ENCODE measurements at places on chromosomes 5 and 9. TPM values are rescaled to one million over a fixed set of nuclear protein-coding genes. Genes with fewer than 3 reads are reported as not detected.

Gene ASPN
- not detected for total RNA-seq

Gene CARTPT
- total RNA-seq, result not detected

Gene CLIC3
- total RNA-seq, result not detected

DNA sequence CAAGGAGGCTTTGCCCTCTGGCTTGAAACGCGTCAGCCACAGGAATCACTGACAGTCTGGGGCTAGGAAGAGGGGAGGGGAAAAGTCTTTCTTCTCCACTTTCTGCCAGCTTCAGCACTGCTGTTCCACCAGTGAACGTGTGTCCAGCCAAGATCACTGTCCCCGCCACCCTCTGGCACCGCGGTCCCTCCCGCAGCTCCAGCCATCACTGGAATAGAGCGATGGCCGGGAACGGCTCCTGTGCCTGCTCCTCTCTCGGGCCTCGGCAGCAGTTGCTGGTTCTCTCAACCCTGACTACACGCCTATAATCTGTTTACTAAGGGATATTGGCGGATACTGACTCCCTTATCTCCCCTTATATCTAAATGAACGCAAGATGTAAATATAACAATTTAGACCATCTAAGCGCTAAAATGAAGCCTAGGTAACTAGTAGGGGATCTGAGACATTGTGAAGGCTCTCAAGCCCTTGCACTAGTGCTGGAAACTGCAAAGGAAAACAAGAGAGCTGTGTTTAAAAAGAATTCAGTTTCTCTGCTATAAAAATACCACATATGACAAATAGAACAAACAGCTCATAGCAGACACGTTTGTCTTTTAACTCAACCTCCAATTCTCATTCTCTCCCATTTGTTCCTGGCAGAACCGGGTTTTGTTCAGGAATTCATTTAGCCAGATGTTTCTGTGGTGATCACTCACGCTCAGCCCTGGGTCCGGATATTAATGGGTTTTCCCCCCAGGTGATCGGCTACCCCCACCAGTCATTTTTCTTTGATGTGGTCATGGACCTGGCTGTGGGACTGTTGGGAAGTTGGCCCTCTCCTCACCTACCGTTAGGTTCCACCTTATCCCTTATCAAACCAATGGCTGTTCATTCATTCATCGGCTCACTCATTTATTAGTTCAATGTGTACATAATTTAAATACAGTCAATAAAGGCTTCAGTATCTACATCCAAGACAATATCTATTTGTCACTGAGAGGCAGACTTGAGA is 149.8 kb downstream of the MED10 start:
- H3K27ac ChIP-seq, result no peak overlapping the region
- no peaks in the 10 kb centered on the region for H3K4me1 ChIP-seq
- no peak overlapping the region for H3K4me3 ChIP-seq
- no peaks in the 10 kb centered on the region for H3K36me3 ChIP-seq

GRCh38 chr5:158874792-158875191 is 224.9 kb downstream of the EBF1 start:
- H3K27ac ChIP-seq, result peak overlapping the region; percentile 81
- peak overlapping the region; percentile 57 for H3K4me3 ChIP-seq
- H3K36me3 ChIP-seq, result no peaks in the 10 kb centered on the region
- H3K4me1 ChIP-seq, result peaks cover 24% of the 10 kb centered on the region
- H3K27me3 ChIP-seq, result peaks cover 4% of the 10 kb centered on the region

All from activated CD4-positive, alpha-beta T cell treated with anti-CD3 and anti-CD28 coated beads, Interleukin-2, amount 10 ng/mL, durations not matched to agents 24 days and 14 days (primary cell).